ENCODE measurements at places on chromosomes 6 and 20.

- DNase-seq: no peak
These were observed 250.9 kb downstream of the TINAG start for GRCh38 chr6:54559136-54559535.

DNA sequence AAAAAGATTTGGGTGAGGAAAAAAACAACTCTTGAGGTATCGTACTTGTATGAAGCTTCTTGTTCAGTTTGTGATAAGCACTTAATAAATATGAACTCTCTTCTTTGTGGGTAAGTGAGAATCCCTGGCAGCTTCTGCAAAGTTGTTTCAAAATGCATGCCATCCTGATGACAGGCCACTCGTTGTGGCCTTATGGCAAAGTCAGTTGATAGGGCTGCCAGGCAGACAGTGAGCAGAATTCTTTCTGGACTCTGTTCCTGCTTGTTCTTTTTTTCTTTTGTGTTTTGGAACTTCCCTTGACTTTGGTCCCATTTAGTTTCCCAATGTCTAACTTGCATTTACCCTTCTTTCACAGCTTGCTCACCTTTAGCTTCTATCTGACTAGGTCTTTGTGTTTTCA lies 983.5 kb upstream of the FLRT3 start:
- DNase-seq: no peak

DNA sequence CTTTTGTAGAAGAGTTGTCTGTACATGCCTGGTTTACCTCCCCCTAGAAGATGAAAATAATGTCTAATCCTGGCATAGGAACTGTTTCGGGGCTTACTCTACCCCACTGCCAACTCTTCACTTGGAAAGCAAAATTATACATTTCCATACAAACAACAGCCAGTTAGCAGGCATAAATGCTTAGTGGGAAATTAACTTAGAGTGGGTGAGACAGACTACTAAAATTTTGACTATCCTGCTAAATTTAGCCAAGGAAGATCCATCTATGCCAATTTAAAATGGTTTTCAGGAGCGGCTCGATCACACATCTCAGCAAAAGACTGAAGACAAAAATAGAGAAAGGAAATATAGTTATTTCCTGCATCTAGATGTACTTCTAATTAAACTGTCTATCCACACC lies 221.2 kb downstream of the TPBG start:
- no peak for DNase-seq

DNA sequence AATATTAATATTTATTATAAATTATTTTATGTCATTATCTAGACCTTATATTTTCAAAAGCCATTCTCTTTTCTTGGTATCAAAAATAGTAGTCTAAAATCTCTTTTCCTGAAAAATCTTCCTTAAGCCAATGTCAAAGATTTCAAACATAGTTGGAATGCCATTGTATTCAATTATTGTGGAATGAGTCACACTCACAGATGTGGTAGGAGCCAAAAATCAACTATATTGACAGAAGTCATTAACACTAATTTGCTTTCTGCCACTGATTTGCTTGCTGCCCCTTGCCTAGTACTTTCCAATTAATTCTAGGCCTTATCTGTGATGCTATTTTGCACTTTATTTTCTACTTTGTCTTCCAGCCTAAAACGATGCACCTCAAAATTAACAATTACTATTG lies 1326.3 kb upstream of the GJE1 start:
- DNase-seq: no peak

- DNase-seq: no peak
These were observed 74.8 kb upstream of the SNRPB2 start for GRCh38 chr20:16654858-16655535.

DNA sequence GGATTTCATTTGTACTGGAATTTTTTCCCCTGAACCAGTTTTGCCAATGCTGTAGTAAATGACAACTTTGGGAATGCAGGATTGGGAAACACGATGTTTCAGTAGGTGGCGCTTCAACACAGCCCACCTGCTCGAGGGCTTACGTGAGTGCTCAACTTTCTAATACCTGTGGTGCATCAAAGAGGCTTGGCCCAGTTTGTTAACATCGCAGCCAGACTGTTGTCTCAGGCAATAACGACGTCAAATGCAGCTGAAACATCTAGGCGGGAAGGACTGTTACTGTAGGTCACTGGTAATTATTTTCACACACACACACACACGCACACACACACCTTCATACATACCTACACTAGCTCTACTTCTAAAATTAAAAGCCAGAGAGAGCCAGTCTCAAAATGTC lies 815.5 kb upstream of the SLC35B3 start:
- DNase-seq: no peak

DNA sequence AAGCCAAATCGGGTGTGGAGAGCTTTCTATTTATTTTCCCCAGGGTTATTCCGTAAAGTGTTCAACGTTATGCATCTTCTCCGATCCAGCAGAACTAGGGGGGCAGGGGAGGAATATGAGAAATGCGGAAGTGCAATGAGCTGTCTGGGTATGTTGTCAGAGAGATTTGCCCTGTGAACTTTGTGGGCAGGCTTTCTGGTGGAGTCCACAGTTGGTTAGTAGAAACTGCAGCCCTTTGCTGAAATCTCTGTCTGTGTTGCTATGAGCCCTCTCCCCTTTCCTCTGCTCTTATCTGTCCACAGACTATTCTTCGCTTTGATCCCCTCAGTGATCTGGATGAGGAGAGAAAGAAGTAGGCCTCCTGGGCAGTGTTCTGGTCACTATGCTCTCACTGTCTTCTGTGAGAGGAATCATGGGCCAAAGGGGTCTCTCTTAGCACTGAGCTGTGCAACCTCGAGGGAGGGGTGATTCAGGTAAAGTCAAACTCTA lies 158.9 kb upstream of the FUT9 start:
- DNase-seq: no peak

DNA sequence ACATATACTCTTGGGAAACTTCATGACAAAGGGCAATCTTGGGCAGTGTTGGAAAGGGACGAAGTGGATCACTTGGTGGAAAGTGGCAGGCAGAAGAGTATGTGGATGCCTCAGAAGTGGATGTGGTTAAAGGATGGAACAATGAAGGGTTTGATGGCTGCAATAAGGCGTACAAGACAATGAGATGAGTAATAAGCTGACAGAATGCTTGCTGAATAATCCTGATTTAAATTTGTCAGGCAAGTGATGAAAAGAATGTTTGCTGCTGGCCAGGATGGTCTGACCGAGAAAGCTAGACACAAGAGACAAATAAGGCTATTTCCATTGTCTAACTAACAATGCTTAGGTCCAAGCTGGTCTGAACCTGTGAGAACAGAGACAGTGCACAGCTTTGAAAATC lies 61.6 kb upstream of the CEP85L start:
- DNase-seq: no peak

GRCh38 chr6:16657768-16658167 lies 103.5 kb downstream of the ATXN1 start:
- DNase-seq: no peak

GRCh38 chr6:98909236-98909635 lies 38.5 kb downstream of the FBXL4 start:
- DNase-seq: no peak

- DNase-seq: no peak
These were observed 303.7 kb downstream of the UTRN start for GRCh38 chr6:144588697-144589325.

- no peak for DNase-seq
These were observed 157.9 kb downstream of the FOXC1 start for GRCh38 chr6:1767481-1768246.

DNA sequence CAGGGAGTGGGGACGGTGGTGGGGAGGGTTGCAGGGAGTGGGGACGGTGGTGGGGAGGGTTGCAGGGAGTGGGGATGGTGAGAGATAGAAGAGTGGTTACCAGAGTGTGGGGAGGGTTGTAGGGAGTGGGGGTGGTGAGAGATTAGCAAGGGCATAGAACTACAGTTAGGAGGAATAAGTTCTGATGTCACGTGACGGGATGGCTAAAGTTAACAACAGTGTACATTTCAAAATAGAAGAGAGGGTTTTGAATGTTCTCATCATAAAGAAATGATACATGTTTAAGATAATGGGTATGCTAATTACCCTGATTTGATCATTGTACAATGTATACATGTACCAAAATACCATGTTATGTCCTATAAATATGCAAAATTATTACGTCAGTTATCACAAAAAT lies 57.6 kb upstream of the FRMD1 start:
- DNase-seq: no peak

DNA sequence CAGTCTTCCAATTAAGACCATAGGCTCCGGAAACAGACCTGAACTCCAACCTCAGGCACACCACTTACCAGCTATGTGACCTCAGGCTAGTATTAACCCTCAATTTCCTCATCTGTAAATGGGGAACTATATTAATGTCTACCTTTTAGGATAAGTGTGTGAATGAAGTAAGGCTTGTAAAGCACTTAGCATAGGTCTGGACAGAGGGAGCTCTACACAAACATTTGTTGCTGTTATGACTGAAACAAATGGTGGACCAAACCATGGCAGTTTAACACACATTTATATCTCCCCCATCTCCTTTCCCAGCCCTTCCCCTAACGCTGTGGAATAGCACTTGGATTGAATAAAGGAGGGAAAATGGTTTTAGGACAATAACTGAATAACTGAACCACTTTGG lies 48.7 kb downstream of the TSHZ2 start:
- no peak for DNase-seq

DNA sequence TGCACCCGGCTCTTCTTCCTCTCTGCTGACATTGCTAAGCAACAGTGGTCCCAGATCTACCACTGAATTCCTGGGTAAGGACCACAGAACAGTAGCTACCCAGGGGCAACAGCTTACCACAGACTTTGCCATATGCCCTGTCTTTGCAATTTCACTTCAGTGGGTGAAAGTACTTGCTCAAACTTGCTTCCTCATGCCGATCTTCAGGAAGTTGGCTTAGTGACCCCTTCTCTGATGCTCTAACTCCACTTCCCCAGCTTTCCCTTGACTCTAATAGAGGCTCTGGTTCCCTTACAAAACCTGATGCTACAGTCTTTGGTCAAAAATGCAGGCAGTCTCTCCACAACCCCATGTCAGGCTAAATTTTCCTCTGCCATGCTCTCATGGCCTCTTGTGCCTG lies 3.3 kb upstream of the TAAR5 start:
- no peak for DNase-seq

DNA sequence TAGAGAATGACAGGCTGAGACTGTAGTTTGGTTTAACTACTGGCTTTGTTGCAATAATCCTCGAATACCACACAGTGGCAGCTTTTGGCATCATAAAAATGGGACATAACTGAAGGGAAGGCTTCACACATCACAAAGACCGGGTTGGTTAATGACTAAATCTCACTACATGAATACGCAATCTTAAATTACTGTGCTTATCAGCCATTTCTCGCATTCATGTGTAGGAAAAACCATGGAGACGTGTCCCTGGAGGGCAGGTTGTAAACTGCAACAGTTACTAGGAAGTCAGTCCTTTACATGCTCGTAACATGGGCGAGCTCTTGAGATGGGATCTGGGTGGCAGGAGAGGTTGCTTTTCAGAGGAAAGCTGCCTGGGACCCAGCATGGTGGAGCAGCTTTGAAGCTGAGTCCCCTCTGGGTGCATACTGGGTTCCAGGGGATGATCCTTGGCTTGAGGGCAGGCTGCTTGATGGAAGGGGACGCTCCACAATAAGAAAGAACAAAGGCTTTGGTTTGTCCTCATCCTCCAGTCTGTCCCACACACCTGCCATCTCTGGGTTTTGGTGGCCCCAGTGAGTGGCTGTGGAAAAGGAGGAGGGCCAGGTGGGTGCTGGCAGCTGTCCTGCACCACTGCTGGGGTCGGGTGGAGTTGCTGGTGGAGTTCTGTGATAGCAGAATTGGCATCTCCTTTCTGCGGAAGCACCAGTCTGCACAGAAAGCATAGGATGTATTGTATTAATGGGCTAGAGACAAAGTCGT lies 2.1 kb downstream of the RPS21 start:
- DNase-seq: no peak
